ENCODE measurements at places on chromosomes 2 and 18. TPM values are rescaled to one million over a fixed set of nuclear protein-coding genes. Genes with fewer than 3 reads are reported as not detected.

The TNS1 gene
- 3.2 TPM for total RNA-seq

The MROH2A gene
- not detected for total RNA-seq

The SCN7A gene
- not detected for total RNA-seq

The IL1R1 gene
- total RNA-seq = 1.5 TPM

The SALL3 gene
- total RNA-seq = not detected

DNA sequence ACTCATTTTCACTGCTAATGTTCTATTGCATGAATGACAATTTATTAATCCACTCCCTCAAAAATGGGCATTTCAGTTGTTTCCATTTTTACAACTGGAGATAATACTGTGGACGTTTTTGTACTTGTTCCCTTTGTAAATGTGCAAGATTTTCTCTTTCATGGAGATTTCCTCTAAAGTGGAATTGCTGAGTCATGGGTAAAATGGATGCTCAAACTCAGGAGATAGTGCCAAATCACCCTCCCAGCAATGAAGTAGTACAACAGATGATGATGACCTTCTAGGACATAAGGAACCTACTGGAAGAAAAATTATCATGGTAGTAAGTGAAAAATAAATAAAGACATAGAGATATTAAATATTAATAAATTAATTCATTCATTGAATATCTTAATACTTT is 460.8 kb upstream of the CHST9 start:
- DNase-seq = no peak

- no peak for DNase-seq
Measured at GRCh38 chr2:123540291-123540690, 484.8 kb upstream of the CNTNAP5 start.

- DNase-seq = no peak
Measured at GRCh38 chr2:62340994-62341484, 145.1 kb downstream of the B3GNT2 start.

- DNase-seq = no peak
Measured at GRCh38 chr2:233320470-233320869, 12.9 kb downstream of the SAG start.

Data from activated CD4-positive, alpha-beta memory T cell treated with anti-CD3 and anti-CD28 coated beads, Interleukin-2, amount 10 ng/mL, durations not matched to agents 7 days and 5 days (primary cell).